CD4-positive, alpha-beta T cell treated with Interleukin-2 at 100 ng/mL for 4 hours (primary cell): ENCODE measurements at places on chromosomes 7 and 10.

GRCh38 chr10:129842031-129842430 lies 122.0 kb downstream of the EBF3 start:
- no peak for DNase-seq

- DNase-seq = no peak
Observed at GRCh38 chr7:128447941-128448564, 7.6 kb upstream of the HILPDA start.

- no peak for DNase-seq
Observed at GRCh38 chr10:71767420-71768035, 5.8 kb downstream of the VSIR start.

DNA sequence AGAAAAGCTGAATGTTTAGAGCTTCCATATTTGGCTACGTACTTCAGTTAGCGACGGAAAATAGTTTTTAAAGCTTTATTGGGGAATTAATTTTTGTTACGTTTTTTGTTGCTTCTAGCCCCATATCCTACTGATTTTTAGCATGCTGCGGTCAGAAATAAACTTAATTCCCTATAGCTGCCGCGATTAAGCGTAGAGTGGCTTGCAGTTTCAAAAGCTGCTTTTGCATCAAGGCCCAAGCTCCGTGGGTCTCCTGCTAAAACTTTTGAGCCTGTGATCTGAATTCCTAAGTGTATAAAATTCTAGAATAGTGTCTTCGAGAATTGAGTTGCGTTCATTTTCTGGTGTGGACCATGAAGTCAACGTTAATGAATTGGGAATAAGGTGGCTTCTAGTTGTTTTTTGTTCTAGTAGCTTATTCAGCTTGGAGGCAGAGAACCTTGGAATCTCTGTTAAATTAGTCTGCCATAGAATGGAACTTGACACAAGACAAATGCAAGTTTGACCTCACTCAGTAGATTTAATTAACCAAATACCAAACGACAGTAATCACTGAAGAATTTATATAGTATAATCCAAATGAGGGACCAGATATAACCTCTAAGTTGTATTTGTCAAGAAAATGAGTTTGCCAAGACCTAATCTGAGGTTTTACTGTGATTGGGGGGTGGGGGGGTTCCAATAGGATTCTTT lies 977 bp downstream of the CALU start:
- no peak for DNase-seq

DNA sequence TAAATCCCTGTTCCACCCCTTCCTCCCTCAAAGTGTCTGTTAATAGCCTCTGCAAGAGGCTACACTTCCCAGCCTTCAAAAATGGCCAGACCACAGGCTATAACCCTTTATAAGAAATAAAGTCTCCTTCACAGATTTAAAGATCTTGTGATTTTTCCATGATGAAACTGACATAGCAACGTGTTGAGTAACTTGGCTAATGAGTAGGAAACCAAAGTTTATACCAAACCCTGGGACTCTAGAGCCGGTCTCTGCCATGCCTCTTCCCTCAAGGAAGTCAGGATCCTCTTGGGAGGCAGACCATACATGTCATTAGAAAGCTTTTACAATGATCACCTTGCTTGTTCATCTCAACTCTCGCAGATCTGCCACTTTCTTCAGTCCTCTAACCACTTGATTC lies 44.4 kb downstream of the GRM8 start:
- DNase-seq = no peak

DNA sequence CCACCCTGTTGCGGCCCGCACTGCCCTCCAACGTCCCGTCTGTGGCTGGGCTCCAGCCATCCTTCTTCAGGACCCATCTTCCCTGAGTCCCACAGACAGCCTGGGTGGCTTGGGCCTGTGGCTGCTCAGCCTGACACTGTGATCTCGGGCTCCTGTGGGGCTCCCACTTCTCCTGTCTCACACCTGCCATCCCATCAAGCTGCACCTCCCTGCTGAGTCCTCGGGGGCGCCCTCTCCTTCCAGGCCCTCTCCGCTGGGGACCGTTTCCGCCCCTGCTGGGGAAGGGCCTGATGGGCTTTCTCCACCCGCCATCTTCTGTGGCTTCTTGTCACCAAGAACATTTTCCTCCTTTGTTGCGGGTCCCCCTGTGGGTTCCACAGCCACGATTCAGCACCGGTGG lies 173.8 kb upstream of the PPP2R2D start:
- DNase-seq = no peak

GRCh38 chr10:62511656-62512055 lies 137.5 kb downstream of the ZNF365 start:
- DNase-seq = no peak

DNA sequence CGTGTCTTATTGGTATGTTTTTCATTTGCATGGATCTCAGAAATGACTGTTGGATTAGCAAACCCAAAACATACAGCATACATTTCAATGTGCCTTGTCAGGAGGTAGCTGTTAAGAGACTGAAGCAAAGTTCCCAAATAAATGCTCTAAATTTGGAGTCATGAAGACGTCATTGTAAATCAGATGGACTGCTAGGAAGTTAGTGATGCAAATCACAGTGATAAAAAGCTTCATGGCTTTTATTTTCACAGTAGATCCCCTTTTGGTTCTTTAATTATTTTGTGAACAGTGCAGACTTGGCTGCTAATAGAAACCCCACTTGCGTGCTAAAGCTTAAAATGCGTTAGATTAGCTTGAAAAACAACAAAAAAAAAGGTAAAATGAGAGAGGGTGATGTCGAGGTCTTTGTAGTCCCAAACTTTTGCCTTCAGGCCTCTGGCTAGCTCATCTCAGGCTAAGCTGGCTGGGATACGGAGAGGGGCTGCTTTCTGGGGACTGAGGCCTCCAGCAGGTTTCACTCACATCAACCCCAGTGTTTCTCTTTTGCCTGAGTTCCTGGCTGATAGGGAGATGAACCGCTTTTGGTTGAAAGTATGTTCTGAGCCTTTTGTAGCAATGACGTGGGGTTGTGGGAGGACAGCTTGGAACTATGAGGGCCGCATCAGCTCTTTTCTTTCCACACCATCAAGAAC lies 107.1 kb upstream of the CDCA7L start:
- no peak for DNase-seq

GRCh38 chr10:127442220-127442525 lies 106.9 kb upstream of the NPS start:
- no peak for DNase-seq

DNA sequence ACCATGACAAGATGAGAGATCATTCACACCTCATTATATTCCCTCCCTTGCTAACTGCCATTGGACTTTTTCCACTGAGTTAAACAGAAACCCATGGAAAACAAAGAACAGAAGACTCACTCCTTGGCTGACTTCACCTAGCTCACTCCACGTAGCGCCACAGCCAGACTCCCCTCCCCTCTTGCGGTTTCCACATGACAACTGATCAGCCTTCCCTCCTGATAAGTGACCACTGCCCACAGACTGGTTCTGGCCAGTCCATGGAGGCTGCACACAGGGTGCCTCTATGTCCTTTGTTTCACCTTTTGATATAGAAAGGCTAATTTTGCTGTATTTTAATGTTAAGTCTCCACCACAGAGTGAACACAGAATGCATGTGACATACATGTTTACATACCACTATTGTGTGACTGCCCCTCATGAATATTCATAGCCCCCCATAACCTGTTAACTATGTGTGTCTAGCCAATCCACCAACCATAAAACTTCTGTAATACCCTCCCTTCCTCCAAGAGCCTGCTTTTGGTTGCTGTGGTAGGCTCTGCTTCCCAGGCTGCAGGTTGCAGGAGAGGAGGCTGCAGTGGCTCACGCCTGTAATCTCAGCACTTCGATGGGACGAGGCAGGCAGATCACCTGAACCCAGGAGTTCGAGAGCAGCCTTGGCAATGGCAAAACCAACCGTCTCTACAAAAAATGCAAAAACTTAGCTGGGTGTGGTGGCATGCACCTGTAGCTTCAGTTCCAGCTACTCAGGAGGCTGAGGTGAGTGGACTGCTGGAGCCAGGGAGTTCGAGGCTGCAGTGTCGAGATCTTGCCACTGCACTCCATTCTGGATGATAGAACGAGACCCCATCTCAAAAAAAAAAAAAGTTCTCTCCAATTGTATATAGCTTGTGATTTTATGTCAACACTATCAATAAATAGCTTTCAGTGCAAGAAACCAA lies 10.0 kb upstream of the IFIT5 start:
- DNase-seq = no peak

- DNase-seq = no peak
Observed at GRCh38 chr7:136637813-136638212, 230.6 kb upstream of the CHRM2 start.

- no peak for DNase-seq
Observed at GRCh38 chr10:97207756-97208346, 22.1 kb upstream of the SLIT1 start.

GRCh38 chr7:590731-591551 lies 71.3 kb upstream of the PDGFA start:
- DNase-seq = no peak

GRCh38 chr7:131424219-131424822 lies 96.6 kb downstream of the MKLN1 start:
- DNase-seq = peak; percentile 61

GRCh38 chr10:110546077-110546476 lies 21.4 kb upstream of the SMC3 start:
- no peak for DNase-seq

DNA sequence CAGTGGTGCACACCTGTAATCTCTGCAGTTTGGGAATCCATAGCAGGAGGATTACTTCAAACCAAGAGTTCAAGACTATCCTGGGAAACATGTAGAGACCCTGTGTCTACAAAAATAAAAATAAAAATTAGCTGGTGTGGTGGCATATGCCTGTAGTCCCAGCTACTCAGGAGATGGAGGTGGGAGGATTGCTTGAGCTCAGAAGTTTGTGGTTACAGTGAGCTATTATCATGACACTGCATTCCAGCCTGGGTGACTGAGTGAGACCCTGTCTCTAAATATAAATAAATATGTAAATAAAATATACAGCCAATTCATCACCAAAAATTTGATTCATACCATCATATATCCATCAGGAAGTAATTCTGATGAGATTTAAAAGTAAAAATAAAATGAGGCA lies 60.9 kb downstream of the ANKRD7 start:
- no peak for DNase-seq

- DNase-seq = no peak
Observed at GRCh38 chr10:29646960-29647461, 12.2 kb upstream of the SVIL start.

GRCh38 chr7:130393101-130393561 lies 12.8 kb downstream of the CPA1 start:
- no peak for DNase-seq

DNA sequence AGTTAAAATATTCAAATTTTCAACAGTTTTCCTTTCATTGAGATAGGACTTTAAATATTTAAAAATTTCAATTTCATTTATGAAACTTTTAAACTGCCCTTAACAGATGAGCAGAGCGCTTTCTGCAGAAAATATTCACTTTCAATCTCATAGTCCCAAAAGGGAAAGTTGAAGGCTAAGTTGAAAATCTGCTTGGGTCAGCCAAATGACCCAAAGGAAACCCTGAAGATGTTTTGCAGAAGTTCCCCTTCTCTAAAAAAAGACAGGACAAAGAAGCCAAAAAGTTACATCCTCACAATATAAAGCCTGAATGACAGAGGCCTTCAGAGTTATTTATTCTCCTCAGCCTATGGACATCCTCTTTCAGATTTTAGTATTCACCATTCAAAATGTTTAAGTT lies 17.6 kb upstream of the SCIN start:
- no peak for DNase-seq

DNA sequence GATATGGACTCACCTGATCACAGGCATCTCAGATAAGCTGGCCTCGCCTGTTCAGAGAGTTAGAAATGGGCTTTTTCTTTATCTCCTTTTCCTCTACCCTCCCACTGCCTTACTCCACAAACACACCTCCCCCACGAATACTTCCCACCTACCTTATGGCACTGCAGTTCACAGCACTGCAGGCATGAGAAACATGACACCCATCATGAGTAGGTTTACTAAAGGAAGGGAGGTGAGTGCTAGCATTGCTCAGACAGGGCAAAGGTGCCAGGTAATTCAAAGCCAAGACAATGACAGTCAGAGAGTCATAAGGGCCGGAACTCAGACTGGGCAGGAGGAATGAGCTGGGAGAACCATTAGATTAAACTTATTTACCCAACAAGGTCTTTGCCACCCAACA lies 220.6 kb downstream of the FAM107B start:
- no peak for DNase-seq

DNA sequence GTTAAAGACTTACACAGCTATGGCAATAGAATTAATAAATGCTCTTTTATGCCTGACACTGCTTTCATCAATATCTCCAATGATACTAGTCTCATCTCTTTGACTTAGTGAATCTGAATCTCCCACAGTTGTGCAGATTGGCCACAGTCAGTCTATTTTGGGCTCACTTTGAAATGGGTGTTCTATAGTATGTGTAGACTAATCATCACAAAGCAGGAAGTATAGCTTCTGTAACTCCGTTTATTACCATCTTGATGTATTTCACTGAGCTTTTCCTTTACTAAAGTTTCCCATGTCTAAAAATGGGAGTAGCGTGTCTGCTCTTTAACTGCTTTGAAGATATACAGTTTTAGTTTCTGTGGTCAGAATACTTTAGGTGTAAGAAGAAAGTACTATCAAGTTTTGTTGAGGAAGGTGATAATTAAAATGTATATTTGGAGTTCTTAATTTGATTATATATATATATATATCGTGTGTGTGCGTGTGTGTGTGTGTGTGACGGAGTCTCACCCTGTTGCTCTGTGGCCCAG lies 70.1 kb downstream of the ST7 start:
- no peak for DNase-seq

DNA sequence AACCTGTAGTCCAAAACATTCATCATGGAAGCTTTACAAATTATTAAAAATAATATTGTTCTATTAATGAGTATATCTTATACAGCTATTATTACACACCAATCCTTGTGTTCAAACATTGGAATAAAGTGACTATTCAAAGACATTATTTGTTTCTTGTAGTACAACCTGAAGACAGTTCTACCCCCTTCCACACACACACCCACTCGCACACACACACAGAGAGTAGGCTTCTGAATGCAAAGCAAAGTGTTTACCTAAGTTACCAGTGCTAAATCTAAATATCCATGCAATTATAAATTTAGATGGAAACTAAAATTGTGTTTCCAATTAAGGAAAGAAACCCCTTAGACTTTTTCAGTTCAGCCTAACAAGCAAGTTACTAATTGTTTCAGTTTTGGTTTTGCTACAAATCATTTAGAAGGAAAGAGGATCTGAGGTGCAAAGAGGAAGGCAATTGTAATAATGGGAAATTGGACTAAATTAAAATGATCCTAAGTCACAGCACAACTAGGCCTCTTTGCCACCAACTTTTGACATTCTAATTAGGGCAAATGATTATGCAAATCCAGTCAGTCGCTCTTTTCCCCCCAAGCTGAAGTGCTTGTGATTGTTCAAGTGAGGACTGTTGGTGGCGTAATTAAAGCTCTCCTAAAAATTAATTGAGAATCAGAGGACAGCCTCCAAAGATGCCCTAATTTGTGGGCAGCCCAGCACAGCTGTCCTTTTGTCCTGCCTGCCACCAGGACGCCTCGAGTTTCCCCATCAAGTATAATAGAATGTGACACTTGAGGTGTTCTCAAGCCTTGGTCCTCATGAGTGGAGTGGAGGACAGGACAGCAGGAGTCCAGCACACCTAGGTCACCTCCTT lies 19.9 kb upstream of the ATOH7 start:
- no peak for DNase-seq

GRCh38 chr10:7407368-7408290 lies 3.2 kb downstream of the SFMBT2 start:
- peak; percentile 24 for DNase-seq
